ENCODE measurements at places on chromosomes 11 and 22. TPM values are rescaled to one million over a fixed set of nuclear protein-coding genes. Genes with fewer than 3 reads are reported as not detected.
A peak's percentile ranks its signal among the peaks of the same experiment; 100 is the strongest.

DNA sequence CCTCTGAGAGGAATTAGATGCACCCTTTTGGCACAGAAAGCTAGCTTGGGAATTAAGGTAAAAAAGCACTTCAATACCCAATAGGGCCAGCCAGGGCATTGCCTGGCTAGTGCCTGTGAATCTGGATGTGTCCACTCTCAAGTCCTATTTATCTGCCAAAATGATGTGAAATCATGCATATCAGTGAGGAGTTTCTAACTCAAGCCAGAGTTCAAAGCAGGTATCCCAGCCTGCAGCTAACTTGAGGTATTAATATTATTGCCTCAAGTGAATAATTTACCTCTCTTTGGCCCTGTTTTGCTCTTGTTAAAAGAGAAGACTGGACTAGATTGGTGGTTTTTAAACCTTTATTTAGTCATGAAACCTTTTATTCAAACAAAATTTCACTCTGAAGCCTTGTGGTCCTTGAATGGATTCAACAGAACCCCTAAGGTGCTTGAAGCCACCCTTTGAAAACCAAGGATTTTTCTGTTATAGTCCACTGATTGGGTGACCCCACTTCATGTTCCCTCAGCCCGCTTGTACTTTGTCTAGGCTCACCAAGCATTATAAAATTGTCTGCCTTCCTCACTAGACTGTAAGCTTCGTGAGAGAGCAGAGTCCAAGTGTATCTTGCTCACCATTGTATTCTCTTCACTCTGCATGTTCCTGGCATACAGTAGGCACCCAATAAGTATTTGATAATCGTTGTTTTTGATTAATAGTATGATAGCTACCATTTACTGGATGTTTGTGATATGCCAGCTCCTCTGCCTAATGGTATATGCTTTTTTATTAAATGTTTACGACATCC, 4.5 kb downstream of the RNF121 start:
- no peak for DNase-seq

GRCh38 chr22:43858156-43858895, 4.0 kb downstream of the SULT4A1 start:
- no peak for DNase-seq

DNA sequence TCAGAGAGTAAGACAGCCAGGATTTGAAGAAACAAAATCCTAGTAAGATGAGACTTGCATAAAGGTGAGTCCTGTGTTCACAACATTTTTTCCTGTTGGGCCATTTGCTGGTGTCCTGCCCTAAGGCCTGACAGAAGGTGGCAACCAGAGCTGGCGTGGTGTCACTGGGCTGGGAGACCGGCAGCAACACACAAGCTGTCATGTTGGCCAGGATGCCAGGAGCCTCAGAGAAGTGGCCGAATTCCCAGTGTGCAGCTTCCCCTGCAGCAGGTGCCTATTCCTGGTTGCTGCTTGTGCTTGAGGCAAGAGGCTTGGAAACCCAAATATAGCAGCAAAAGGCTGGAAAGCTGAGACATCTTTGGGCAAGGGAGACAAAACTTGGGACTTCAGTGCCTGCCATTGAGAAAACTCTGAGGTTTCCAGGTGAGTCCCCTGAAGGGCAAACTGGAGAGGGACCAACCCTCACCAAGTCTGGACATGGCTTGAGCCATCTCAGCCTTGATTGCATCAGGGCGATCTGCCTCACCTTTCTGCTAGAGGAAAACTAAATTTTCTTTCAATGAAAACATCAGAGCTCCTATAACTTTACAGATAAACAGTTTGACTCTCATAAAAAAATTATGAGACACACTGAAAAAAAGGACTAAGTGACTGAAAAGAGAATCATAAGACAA, 25.9 kb downstream of the ALG12 start:
- no peak for DNase-seq

- DNase-seq, result no peak
These were observed 13.3 kb downstream of the PARVA start for GRCh38 chr11:12390687-12391110.

GRCh38 chr11:76524919-76525318, 80.1 kb downstream of the EMSY start:
- peak; percentile 71 for DNase-seq

DNA sequence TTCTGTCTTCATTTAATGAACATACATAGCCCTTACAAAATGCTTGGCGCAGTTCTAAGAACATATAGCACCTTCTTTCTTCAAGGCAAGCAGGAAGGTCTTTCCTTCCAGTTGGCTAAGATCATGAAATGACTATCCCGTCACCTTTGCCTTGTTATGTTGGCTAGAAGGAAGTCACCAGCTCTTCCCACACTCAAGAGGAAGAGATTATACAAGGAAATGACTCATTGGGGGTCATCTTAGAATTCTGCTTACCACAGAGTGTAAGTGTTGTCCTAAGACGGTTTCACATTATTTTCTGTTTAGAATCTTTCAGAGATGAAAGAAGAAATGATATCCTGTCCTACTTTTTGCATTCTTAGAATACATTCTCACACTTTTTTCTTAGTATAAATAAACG, 808.0 kb upstream of the LUZP2 start:
- DNase-seq, result no peak

Gene LUZP2
- under 0.01 TPM for total RNA-seq

Gene DUSP8
- 1.2 TPM for total RNA-seq
